ENCODE measurements at places on chromosomes 2 and 18.

DNA sequence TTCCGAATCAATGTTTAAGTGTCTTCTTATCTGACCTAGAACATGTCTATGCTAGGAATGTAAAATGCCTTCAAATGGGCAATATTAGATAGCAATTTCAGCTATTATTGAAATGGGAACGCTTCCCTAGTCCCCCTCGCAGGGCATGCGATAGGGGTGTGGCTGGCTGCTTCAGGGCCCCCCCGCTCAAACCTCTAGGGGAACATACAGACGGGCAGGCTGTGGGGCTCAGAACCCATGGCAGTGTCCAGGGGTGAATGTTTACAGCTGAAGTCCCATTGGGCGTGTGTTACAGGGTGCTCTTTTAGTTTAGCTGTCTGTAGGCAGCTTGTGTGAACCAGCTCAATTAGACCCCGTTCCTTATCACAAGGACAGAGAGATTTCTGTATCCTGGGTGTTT lies 315.9 kb downstream of the DSEL start:
- DNase-seq: no peak

DNA sequence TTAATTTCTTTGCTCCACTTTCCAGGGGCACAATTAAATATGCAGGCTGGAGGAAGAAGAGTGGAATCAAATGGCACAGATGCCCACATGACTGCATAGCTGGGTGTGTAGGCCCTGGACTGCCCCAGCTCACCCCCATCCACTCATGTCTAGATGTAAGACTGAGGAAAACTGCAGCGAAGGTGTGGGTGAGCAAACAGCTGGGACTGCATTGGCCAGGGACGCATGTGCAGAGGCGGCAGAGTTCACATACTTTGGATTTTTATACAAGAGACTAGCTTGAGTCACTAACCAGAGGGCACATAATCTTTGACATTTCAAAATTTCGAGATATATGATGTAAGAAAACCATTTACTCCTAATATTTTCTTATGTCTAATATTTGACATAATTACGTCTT lies 60.1 kb downstream of the SPIRE1 start:
- DNase-seq: no peak

- DNase-seq: no peak
Measured at GRCh38 chr2:119179991-119180390, 21.4 kb upstream of the C1QL2 start.

DNA sequence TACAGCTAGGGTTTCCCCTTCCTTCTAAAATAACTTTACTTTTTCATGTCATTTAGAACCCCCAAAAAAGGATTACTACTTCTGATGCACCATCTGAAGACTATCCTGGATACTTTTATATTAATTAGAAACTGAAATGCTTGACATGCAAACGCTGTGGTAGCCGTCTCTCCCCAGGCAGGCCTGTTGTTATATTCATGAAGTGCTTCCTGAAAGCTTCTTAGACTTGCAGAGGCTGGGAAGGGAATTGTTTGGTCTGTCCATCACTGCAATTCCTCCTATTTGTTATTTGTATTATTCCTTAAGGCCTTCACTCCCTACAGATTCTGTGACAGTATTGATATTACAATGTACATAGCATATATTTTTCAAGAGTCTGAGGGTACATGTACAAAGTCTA lies 370.2 kb downstream of the NRXN1 start:
- no peak for DNase-seq

GRCh38 chr2:218393750-218394290 lies 5.8 kb upstream of the CTDSP1 start:
- DNase-seq: no peak

DNA sequence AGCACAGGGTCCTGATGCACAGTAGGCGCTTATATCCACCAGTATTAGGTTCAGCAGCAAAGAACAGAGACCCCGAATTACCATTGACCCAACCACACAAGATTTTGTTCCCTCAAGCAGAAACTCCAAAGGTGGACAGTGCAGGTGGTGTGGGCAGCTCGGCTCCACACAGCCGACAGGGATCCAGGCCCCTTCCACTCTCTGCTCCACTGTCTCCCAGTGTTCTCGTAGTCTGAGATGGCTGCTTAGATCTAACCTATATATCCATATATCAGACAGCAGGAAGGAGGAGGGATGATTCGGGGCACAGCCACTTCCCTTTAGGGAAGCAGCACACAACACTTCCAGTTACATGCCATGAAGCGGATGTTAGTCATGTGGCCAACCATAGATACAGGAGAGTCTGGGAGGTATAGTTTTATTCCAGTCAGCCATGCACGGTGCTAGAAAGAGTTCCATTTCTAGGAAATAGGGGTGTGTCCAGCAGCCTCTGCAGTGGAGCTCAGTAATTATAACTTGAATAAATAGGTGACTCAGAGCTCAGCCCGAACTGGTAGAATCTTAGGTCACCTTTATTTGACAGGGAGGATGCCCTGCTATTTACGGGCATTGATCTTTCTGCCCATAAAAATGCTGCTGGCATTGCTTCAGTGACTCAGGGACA lies 158.9 kb downstream of the TWIST2 start:
- DNase-seq: no peak

DNA sequence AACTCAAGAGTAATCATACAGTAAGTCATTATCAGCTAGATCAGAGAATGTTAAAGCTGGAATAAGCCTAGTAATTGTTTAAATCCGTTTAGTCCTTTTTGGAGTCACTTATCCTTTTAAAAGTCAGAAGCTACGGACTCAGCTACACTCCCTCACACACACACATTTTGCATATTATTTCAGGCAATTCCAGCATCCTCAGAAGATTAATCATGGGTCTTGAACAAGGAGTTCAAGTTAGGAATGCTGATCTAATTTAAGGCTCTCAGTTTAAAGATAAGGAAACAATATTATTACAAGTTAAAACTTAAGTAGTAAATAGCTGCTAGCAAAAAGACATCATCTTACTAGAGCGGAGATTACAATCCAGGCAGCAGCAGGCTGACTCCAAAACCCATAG lies 74.3 kb downstream of the GTF3C3 start:
- no peak for DNase-seq

DNA sequence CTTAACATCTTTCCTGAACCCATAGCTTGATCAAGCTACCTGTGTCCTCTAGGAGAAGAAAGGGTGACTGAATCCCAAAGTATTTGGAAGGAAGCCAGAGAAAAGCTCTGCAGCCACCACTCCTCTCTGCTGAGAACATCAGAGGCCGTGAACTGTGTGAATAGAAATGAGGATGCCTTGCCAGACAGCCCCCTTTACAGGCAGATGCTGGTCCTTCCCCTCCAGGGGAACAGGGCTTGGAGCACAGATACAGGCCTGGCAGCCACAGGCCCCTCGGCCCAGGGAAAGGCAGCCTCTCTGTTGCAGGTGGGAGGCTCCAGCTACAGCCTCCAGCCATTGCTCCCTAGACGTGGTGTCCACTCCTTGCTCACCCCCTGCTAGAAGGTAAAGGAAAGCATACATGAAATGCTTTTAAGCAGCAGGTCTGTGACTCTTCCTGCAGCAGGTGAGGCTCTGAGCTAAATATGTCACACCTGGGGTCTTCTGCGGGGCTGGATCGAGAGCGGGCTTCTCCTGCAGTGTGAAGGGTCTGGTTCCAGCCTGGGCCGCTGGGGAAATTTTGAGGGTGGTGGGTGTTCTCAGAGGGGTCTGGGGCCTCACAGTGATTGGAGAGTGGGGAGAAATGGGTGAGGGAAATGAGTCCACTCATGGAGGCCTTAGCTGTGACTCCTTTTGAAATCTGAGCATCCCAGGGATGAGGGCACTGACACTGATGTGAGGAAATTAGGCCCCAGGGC lies 234.0 kb downstream of the KLHL29 start:
- DNase-seq: no peak

- DNase-seq: no peak
Measured at GRCh38 chr2:84197901-84198300, 261.2 kb downstream of the SUCLG1 start.

DNA sequence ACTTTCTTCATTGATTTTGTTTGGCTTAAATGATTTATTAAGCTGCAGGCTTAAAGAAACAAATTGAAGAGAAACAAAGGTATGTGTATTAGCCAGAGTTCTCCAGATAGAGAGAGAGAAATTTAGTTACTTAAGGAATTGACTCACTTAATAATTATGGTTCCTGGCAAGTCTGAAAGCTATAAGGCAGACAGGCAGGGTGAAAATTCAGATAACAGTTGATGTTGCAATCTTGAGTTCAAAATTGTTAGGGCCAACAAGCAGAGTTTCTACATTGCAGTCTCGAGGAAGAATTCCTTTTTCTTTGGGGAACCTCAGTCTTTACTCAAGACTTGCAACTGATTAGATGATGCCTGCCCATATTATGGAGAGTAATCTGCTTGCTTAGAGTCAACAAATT lies 593.5 kb downstream of the ADCYAP1 start:
- no peak for DNase-seq

Measured in GM23338 (cell line).